ENCODE measurements at places on chromosomes 16 and 17.

DNA sequence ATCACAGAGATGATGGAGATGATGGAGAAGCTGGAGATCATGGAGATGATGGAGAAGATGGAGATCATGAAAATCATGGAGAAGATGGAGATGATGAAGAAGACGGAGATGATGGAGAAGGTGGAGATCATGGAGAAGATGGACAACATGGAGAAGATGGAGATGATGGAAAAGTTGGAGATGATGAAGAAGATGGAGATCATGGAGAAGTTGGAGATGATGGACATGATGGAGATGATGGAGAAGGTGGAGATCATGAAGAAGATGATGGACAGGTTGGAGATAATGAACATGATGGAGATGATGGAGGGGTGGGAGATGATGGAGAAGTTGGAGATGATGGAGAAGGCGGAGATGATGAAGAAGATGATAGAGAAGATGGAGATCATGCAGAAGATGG is 34.5 kb downstream of the RBFOX3 start:
- no peak for DNase-seq

- no peak for DNase-seq
Measured at GRCh38 chr17:40884708-40885512, at the start of gene KRT20. TSS of gene KRT20 (minus strand) at chr17:40885242. CDS start at chr17:40885185, 57 bp downstream.

DNA sequence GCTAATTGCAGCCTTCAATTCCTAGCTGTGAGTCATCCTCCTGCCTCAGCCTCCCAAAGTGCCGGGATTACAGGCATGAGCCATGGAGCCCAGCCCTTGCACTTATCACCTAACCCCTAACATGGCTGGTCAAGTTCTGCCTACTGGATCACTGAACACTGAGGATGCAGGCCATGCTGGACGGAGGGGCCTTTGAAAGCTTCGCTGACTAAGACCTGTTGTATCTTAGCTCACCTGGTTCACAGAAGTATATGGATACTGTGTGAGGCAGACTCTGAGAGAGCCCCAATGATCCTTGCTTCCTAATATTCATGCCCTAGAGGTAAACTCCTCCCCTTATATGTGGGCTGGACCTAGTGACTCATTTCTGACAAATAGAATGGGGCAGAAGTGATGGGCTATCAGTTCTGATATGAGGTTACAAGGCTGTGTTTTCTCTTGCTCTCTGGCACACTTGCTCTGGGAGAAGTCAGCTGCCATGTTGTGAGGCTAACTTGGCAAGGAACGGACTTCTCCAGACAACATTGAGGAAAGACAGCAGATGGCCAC is 11.7 kb upstream of the TMIGD1 start:
- no peak for DNase-seq

GRCh38 chr17:79866791-79867518 is 27.7 kb upstream of the CBX4 start:
- DNase-seq: no peak

DNA sequence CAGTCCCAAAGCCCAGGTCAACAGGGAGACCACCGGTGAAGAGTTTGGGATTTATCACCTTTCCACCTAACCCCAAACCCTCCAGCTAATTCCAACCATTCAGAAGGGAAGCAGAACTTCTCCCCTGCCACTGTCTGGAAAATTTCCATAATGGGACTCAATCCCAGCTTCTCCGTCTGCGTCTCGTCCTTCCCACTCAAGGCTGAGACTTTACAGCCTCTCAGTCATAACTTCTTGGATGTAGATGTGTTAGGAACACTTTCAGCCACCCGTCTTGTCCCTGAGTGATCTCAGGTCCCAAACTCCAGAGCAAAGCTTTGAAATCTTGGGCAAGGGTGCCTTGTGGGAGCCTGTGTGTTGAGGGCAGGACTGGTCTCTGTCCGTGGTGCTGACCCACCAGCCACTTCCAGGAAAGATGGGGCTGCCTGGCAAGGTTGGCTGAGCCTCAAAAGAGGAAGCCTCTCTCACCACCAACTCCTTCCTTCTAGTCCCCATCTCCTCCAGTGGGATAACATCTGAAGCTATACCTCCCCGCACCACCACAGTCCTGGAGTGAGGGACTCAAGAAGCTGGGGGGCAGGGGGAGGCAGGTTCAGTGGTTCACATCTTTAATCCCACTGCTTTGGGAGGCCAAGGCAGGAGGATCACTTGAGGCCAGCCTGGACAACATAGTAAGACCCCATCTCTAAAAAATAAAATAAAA is 9.3 kb downstream of the GAS2L2 start:
- no peak for DNase-seq

DNA sequence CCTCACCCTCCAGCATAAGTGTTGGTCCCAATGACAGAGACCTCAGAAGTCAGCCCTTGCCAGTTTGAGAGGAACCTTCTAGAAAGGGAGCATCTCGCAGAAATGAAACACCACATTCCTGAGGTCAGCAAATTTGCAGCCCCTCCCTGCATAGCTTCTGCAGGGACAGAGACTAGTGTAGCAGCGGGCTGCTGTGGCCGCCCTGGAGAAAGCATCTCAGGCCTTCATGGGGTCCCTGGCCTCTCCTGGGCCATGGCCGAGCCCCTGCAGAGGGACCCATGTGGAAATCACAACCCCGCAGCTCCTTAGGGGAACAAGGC is 11.4 kb downstream of the HS3ST6 start:
- no peak for DNase-seq

DNA sequence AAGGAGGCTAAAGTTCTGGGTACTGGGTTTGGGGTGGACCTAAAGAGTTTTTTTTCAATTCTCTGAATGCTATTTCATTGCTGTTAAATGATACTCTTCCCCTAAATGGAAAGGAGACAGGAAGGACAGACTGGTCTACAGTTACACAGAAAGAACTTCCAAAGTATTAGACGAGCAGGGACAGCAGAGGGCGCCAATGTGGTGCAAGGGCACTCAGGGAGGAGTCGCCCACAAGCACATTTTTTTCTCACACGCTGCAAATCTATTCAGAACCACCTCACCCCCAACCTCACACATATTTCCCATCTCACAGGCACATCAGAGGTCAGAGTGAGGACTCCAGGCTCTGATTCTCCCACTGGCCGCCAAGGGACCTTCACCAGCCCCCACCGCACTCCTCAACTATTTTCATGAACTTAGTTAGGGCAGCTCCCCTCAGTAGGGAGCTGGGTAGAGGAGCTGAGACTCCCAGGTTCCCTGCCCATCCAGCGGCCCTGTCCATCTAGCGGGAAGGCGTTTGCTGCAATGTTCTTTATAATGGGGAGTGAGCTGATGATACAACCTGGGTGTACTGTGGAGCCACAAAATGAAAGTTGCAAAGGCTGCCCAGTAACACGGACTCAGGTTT is 6.8 kb upstream of the CA4 start:
- peak; percentile 79 for DNase-seq

DNA sequence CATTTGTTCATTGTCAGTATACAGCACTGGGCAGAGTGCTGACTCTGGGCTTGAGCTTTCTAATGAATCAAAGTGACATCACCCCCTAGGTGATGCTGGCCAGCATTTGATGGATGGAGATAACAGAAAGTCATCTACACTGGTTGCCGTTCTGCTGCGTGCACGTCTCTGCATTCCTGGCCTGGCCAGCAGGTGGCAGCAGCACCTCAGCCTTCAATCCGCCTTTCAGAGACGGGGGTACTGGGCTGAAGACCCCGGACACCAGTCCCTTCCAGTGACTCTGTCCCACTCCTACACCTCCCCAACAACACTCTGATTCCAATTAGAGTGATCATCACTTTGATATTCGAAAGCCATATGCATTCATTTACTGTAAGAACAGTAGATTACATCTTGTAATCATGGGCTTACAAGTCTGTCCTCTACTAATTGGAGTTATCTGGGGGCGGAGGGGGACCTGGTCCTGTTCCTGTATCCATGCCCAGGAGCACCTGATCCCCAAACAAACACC is 6.0 kb downstream of the CPSF4L start:
- peak; percentile 74 for DNase-seq

DNA sequence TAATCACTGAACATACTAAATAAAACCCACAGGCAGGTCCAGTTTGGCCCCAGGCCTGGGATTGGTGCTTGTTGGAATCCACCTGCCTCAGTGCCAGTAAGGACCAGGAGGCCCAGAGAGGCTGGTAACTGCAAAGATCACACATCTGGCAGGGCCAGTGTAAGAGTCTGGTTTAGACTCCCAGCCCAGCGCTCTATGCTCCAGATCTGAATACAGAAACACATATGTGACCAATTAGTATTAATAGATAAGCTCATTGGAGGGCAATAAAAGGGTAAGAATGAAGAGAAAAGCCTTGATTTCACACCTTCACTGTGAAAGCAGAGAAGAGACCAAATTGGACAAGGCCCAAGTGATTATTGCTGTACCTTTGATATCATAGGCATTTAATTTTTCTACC is 13.6 kb upstream of the CCDC182 start:
- DNase-seq: no peak

DNA sequence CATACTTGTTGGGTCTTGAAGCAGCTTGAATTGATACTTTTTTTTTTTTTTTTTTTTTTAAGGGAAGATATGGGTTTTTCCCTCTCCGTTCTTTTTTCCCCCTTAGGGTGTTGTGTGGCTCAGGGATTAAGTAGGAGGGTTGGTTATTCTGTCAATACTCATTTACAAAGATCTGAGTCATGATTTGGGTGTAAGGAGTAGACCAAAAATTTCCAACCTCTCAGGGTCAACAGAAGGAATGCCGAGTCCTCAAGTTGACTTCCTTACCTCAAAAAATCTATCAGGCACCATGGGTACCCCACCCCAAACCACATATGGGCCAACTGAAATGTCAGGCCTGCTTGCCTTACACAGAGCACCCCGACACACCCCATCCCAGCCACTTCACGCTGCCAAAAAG is 230.5 kb downstream of the CCDC182 start:
- no peak for DNase-seq

- no peak for DNase-seq
Measured at GRCh38 chr17:50499270-50499669, 9.0 kb upstream of the MYCBPAP start.

DNA sequence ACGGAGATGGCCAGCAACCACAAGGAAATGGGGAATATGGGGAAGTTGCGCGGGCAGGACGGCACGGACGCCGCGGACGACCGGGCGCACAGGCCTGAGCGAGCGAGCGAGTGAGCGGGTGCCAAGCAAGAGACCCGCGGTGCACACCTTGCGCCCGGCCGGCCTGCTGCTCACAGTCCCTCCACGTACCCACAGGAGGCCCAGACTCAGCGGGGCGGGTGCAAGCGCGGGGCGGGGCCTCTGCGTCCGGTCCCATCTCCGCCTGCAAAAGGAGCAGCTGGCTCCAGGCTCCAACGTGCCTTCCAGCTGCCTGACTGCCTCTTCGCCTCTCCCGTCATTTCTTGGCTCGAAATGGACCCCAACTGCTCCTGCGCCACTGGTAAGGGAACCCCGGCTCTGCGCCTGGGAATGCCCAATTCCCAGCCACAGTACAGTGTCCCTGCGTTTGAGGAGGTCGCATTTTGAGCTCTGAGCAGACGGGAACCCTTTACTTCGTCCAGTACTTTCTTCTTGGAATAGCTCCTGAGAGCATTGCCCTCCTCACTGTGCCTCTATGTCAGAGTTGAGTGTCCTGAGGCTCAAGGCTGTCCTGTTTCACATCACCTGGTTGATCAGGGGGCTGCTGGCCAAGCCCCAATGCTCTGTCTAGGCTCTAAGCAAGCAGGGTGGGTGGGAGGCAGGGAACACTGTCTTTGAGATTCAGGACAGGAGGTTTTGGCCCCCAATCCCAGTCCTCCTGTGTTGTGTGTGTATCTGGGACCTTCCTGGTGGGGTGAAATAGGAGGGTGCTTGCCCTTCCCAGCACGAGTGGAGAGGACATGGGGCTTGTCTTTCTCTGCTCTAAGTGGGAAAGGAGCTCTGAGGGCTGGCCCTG is 8.1 kb upstream of the MT1E start:
- no peak for DNase-seq

GRCh38 chr17:49252148-49252695 is 21.6 kb upstream of the PHOSPHO1 start:
- DNase-seq: no peak

GRCh38 chr17:72332367-72332766 is 211.5 kb downstream of the SOX9 start:
- DNase-seq: no peak

DNA sequence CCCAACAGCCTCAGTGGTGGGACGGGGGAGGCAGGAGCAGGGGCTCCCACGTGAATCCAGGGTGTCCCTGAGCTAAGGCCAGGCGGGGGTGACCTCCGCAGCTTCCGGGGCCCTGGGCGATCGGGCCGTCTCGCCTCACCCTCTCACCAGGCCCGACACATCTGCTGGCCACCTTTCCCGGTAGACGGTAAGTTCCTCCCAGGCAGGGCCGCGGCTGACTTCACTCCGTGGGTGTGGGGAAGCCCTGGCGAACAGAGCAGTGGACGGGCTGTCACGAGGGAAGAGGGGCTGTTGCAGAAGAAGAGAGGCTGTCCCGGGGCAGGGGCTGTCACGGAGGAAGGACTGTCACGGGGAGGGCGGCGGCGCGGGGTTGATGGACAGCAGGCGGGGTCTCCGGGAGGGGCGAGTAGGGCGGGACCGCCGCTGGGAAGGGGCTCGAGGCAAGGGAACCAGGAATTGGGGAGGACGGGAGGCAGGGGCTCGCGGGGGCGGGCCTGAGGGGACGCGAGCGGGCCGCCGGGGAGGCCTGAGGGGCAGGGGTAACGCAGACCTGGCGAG is 498 bp downstream of the PKMYT1 start:
- no peak for DNase-seq

DNA sequence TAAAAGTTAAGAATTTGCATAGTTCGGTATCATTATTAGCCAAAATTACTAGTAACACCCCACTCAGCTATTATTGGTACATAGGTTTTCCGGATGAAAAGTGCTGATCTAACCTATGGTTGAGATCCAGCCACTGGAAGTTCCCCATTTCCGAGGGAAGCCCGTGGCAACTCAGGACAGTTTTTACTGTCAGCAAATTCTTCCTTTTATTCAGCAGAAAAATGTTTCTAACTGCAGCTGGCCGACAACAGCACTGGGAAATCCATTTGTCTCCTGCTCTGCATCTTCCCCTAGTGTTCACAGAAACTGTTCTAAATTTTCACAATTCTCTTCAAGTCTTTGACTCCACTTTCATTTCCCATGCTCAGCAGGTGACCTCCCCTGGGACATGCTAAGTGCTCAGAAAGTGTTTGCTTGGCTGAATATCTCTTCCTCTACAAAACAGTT is 15.5 kb upstream of the MMD start:
- DNase-seq: no peak

DNA sequence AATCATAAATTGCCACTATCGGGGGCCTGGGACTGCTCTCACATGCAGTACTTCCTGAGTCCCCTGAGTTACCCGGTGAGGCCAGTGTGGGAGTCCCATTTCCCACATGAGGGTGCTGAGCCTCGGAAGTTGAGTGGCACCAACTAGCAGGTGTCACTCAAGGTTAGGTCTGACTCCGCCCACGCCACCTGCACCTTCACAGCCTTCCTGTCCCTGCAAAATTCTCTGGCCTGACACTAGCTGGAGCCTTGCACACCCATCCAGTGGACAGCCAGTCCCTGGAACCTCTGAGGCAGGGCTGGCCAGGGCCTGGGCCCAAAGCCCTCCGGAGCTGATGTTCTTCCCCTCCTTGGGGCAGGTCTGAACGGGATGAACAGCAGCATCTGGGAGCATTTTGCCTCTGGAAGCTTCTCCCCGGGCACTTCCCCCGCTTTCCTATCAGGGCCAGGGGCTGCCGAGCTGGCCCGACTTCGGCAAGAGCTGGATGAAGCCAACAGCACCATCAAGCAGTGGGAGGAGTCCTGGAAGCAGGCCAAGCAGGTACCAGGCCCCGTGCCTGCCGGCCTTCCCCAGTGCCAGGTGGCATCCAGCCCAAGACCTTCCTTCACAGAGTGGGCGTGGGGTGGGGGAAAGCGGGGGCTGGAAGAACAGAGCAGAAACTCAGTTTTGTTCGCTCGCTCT is 21.9 kb downstream of the UNC13D start:
- no peak for DNase-seq

- no peak for DNase-seq
Measured at GRCh38 chr16:1530349-1530882, 3.0 kb upstream of the TMEM204 start.

All from neuronal stem cell (in vitro differentiated cells).